ENCODE measurements at places on chromosomes 12 and 14. TPM values are rescaled to one million over a fixed set of nuclear protein-coding genes. Genes with fewer than 3 reads are reported as not detected.

The BIN2 gene
- total RNA-seq: 4.2 TPM

The ATG2B gene
- 60.0 TPM for total RNA-seq

The DBX2 gene
- 0.22 TPM for total RNA-seq

The TBX3 gene
- total RNA-seq: 13.9 TPM

The E2F7 gene
- total RNA-seq: 5.2 TPM

The SIRT4 gene
- total RNA-seq: 9.5 TPM

The NPAS3 gene
- total RNA-seq: 12.0 TPM

Measured in camera-type eye (tissue), 1 donor.